ENCODE measurements at places on chromosomes 2 and 18.

GRCh38 chr18:25349926-25350487 is 2.0 kb downstream of the ZNF521 start:
- no peak for ATAC-seq
- H3K27me3 ChIP-seq, result peaks cover 70% of the 10 kb centered on the region
- H3K4me3 ChIP-seq, result peak overlapping the region; percentile 53
- peaks cover 13% of the 10 kb centered on the region for H3K4me1 ChIP-seq
- H3K36me3 ChIP-seq, result peaks cover 6% of the 10 kb centered on the region

DNA sequence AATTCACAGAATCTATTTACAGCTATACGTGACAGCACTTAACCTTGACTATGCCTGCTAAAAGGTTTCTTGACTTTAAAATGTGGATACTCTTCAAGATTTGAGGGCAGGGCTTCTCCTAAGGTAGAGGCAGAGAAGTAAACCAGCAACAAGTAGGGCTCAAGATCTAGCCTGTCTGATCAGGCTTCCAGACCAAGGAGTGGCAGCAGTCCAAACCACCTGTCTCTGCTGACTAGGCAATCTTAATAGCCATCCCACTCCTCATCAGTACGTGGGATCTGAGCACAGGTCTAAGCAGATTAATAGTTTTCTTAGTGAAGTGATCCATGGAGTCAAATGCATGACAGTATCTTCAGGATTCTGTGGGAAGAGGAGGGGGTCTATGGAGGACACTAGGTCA is 100.4 kb downstream of the GPD2 start:
- H3K27me3 ChIP-seq, result no peaks in the 10 kb centered on the region
- H3K4me1 ChIP-seq, result peaks cover 39% of the 10 kb centered on the region
- no peak overlapping the region for H3K4me3 ChIP-seq

GRCh38 chr18:77765468-77765867 is 515.8 kb downstream of the GALR1 start:
- H3K27me3 ChIP-seq, result no peaks in the 10 kb centered on the region
- no peak for ATAC-seq
- no peaks in the 10 kb centered on the region for H3K36me3 ChIP-seq
- H3K27ac ChIP-seq, result no peak overlapping the region
- no peak overlapping the region for H3K4me3 ChIP-seq

- no peak for ATAC-seq
- H3K4me1 ChIP-seq, result no peaks in the 10 kb centered on the region
- no peaks in the 10 kb centered on the region for H3K36me3 ChIP-seq
- no peak overlapping the region for H3K4me3 ChIP-seq
- H3K27ac ChIP-seq, result no peak overlapping the region
Measured at GRCh38 chr18:28768791-28769768, 592.1 kb upstream of the CDH2 start.

- no peak for ATAC-seq
- no peaks in the 10 kb centered on the region for H3K4me1 ChIP-seq
- H3K36me3 ChIP-seq, result no peaks in the 10 kb centered on the region
- H3K27ac ChIP-seq, result no peak overlapping the region
- no peak overlapping the region for H3K4me3 ChIP-seq
- H3K27me3 ChIP-seq, result peaks cover 36% of the 10 kb centered on the region
Measured at GRCh38 chr2:98896944-98897343, 39.1 kb downstream of the CRACDL start.

- H3K4me1 ChIP-seq, result no peaks in the 10 kb centered on the region
- H3K4me3 ChIP-seq, result no peak overlapping the region
- H3K27me3 ChIP-seq, result no peaks in the 10 kb centered on the region
- no peak for ATAC-seq
- H3K27ac ChIP-seq, result no peak overlapping the region
Measured at GRCh38 chr18:46134920-46135675, 30.9 kb downstream of the HAUS1 start.

DNA sequence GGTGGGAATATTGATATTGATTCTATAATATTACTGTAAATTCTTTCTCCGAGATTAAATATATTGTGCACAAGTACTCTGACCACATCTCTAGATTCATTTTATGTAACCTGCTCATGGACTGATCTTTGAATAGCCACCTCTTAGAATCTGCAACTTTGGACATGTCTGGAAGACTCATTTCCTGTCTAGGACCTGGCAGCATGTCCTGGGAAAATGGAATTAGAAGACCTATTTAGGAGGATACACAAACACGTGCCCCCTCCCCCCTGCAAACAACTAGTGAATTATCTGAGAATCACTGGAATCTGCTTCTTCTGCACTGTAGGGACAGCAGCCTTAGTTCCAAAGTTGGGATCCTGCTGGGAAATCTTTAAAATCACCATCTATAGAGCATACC is 94.1 kb downstream of the UBE2E3 start:
- no peaks in the 10 kb centered on the region for H3K36me3 ChIP-seq
- ATAC-seq, result no peak
- no peaks in the 10 kb centered on the region for H3K27me3 ChIP-seq
- peaks cover 6% of the 10 kb centered on the region for H3K4me1 ChIP-seq
- H3K27ac ChIP-seq, result no peak overlapping the region
- no peak overlapping the region for H3K4me3 ChIP-seq

DNA sequence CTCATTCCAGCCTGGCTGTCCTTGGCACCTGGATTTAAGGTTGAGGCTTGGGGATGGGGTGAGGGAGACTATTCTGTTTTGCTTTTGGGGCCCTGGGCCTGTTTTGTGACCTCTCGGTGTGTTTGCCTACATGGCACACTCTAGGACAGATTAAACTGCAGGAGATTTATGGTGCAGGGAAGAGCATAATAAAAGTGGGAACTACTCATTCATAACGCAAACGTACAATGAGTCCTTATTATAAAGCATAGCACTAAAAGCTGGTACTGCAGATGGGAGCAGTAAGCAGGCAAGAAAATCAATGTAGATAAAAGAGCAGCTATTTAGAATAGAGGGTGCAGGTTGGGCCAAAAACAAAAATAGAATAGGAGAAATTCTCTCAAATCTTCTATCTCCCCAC is 238.4 kb downstream of the ACTR3 start:
- no peak for ATAC-seq
- H3K36me3 ChIP-seq, result no peaks in the 10 kb centered on the region
- peaks cover 20% of the 10 kb centered on the region for H3K27me3 ChIP-seq
- no peak overlapping the region for H3K27ac ChIP-seq
- no peaks in the 10 kb centered on the region for H3K4me1 ChIP-seq

DNA sequence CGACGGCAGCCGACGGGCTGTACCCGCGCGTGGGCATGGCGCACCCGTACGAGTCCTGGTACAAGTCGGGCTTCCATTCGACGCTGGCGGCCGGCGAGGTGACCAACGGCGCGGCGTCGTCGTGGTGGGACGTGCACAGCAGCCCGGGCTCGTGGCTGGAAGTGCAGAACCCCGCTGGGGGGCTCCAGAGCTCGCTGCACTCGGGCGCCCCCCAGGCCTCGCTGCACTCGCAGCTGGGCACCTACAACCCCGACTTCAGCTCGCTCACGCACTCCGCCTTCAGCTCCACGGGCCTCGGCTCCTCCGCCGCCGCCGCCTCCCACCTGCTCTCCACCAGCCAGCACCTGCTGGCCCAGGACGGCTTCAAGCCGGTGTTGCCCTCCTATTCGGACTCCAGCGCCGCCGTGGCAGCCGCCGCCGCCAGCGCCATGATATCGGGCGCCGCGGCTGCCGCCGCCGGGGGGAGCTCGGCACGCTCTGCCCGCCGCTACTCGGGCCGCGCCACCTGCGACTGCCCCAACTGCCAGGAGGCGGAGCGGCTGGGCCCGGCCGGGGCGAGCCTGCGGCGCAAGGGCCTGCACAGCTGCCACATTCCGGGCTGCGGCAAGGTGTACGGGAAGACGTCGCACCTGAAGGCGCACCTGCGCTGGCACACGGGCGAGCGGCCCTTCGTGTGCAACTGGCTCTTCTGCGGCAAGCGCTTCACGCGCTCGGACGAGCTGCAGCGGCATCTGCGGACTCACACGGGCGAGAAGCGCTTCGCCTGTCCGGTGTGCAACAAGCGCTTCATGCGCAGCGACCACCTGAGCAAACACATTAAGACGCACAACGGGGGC is 2.0 kb downstream of the SP9 start:
- peaks cover 29% of the 10 kb centered on the region for H3K4me1 ChIP-seq
- peak; percentile 63 for ATAC-seq
- no peak overlapping the region for H3K27ac ChIP-seq
- no peaks in the 10 kb centered on the region for H3K36me3 ChIP-seq

DNA sequence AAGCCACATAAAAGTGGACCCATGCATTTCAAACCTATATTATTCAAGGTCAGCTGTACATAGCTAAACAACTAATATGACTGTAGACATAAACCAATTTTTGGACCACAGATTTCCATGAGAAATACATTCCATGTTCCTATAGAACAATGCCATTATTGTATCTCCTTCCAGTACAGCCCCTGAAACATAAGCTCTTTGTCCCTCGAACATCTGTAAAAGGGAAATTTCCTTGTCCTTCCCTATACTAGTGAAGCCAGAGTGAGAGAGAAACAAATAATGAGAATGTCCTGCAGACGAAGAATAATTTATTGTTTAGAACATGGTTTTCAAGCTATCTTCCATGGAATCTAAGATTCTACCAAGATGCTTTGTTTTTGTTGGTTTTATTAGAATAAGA is 75.3 kb downstream of the GORASP2 start:
- no peak overlapping the region for H3K27ac ChIP-seq
- no peaks in the 10 kb centered on the region for H3K27me3 ChIP-seq
- no peak overlapping the region for H3K4me3 ChIP-seq
- peaks cover 84% of the 10 kb centered on the region for H3K36me3 ChIP-seq
- no peaks in the 10 kb centered on the region for H3K4me1 ChIP-seq
- ATAC-seq, result no peak

GRCh38 chr18:44409515-44409914 is 271.2 kb upstream of the SETBP1 start:
- H3K27ac ChIP-seq, result no peak overlapping the region
- no peaks in the 10 kb centered on the region for H3K4me1 ChIP-seq
- no peaks in the 10 kb centered on the region for H3K36me3 ChIP-seq
- ATAC-seq, result no peak

GRCh38 chr2:205405194-205405593 is 277.1 kb upstream of the NRP2 start:
- no peak for ATAC-seq
- H3K36me3 ChIP-seq, result no peaks in the 10 kb centered on the region
- no peaks in the 10 kb centered on the region for H3K27me3 ChIP-seq
- H3K4me3 ChIP-seq, result no peak overlapping the region
- H3K4me1 ChIP-seq, result no peaks in the 10 kb centered on the region

DNA sequence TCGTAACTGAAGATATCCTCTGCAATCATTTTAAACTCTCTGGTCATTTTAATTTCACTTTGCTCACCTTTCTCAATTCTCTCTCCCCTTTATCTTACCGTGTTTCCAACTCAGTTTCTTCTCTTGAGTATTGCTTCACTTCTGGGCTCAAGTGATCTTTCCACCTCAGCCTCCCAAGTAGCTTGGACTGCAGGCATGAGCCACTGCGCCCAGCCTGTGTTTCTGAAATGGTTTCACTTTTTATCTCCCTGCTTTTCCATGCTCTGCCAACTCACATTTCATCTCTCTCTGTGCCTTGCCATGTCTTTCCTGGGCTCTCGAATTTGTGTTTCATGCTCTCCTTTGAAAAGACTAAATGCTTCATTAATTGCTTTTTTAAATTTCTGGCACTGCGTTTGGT is 30.5 kb upstream of the TMEM131 start:
- peak overlapping the region; percentile 92 for H3K27ac ChIP-seq
- H3K27me3 ChIP-seq, result no peaks in the 10 kb centered on the region
- ATAC-seq, result no peak
- peaks cover 7% of the 10 kb centered on the region for H3K36me3 ChIP-seq
- H3K4me1 ChIP-seq, result peaks cover 67% of the 10 kb centered on the region

- no peaks in the 10 kb centered on the region for H3K36me3 ChIP-seq
- H3K27ac ChIP-seq, result peak overlapping the region; percentile 4
- H3K27me3 ChIP-seq, result no peaks in the 10 kb centered on the region
- no peak for ATAC-seq
- peaks cover 25% of the 10 kb centered on the region for H3K4me1 ChIP-seq
Measured at GRCh38 chr2:20573620-20574422, 77.1 kb downstream of the HS1BP3 start.

GRCh38 chr18:48036226-48036625 is 105.8 kb upstream of the SMAD2 start:
- peaks cover 39% of the 10 kb centered on the region for H3K27me3 ChIP-seq
- H3K4me1 ChIP-seq, result no peaks in the 10 kb centered on the region
- no peaks in the 10 kb centered on the region for H3K36me3 ChIP-seq
- no peak overlapping the region for H3K4me3 ChIP-seq
- ATAC-seq, result no peak

GRCh38 chr2:171521361-171522051 is 768 bp upstream of the CYBRD1 start:
- H3K27me3 ChIP-seq, result peaks cover 67% of the 10 kb centered on the region
- H3K36me3 ChIP-seq, result peaks cover 7% of the 10 kb centered on the region
- no peak overlapping the region for H3K27ac ChIP-seq
- peak overlapping the region; percentile 74 for H3K4me3 ChIP-seq
- H3K4me1 ChIP-seq, result peaks cover 13% of the 10 kb centered on the region

- no peaks in the 10 kb centered on the region for H3K4me1 ChIP-seq
- H3K4me3 ChIP-seq, result no peak overlapping the region
- H3K36me3 ChIP-seq, result no peaks in the 10 kb centered on the region
- H3K27me3 ChIP-seq, result no peaks in the 10 kb centered on the region
- H3K27ac ChIP-seq, result no peak overlapping the region
Measured at GRCh38 chr2:52918551-52918950, 849.1 kb upstream of the CHAC2 start.

GRCh38 chr18:50590593-50590992 is 30.7 kb downstream of the MAPK4 start:
- no peak overlapping the region for H3K4me3 ChIP-seq
- H3K36me3 ChIP-seq, result no peaks in the 10 kb centered on the region
- H3K27me3 ChIP-seq, result peaks cover 6% of the 10 kb centered on the region
- no peak overlapping the region for H3K27ac ChIP-seq

GRCh38 chr2:10043256-10043905 is at the start of gene KLF11:
Gene KLF11 (plus strand): TSS chr2:10043550. CDS start chr2:10043717, 167 bp downstream.
- peaks cover 47% of the 10 kb centered on the region for H3K4me1 ChIP-seq
- peak within 1 kb of the TSS; percentile 91 for H3K27ac ChIP-seq
- ATAC-seq, result peak; percentile 87
- peak within 1 kb of the TSS; percentile 89 for H3K4me3 ChIP-seq

- no peaks in the 10 kb centered on the region for H3K36me3 ChIP-seq
- no peak overlapping the region for H3K27ac ChIP-seq
- H3K4me3 ChIP-seq, result no peak overlapping the region
- no peaks in the 10 kb centered on the region for H3K4me1 ChIP-seq
- ATAC-seq, result no peak
Measured at GRCh38 chr18:57040175-57040574, 106.7 kb upstream of the BOD1L2 start.

DNA sequence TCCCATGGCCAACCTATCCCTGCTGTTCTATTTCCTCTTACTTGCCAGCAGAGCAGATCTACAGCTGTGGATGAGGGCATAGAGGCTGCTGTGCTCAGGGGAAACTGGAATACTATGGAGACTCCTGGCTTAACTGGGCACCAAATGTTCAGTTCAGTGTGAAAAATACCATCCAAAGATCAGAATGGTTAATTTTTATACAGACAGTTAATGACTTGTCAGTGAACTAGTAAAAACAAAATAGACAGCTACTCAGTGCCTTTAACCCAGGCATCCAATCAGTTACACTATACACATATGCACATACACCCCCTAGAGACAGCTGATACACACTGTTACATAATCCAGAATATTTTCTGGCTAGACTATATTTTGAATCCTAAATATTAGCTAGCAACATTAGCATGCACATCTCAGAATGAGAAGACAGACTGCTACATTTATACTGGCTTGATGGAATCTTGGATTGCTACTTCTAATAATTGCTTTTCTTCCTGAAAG is 59.1 kb upstream of the WIPF1 start:
- no peak for ATAC-seq
- H3K27me3 ChIP-seq, result no peaks in the 10 kb centered on the region
